ENCODE measurements at places on chromosomes 7 and 10. TPM values are rescaled to one million over a fixed set of nuclear protein-coding genes. Genes with fewer than 3 reads are reported as not detected.
A peak's percentile ranks its signal among the peaks of the same experiment; 100 is the strongest.

CFAP69 gene
- total RNA-seq, result 3.7 TPM

AKR1C4 gene
- not detected for total RNA-seq

GRCh38 chr10:128985036-128985435, 482.0 kb upstream of the MGMT start:
- DNase-seq, result no peak

CPA2 gene
- total RNA-seq, result not detected

- DNase-seq, result no peak
These were observed 123.4 kb upstream of the NEBL start for GRCh38 chr10:21020545-21020944.

DNA sequence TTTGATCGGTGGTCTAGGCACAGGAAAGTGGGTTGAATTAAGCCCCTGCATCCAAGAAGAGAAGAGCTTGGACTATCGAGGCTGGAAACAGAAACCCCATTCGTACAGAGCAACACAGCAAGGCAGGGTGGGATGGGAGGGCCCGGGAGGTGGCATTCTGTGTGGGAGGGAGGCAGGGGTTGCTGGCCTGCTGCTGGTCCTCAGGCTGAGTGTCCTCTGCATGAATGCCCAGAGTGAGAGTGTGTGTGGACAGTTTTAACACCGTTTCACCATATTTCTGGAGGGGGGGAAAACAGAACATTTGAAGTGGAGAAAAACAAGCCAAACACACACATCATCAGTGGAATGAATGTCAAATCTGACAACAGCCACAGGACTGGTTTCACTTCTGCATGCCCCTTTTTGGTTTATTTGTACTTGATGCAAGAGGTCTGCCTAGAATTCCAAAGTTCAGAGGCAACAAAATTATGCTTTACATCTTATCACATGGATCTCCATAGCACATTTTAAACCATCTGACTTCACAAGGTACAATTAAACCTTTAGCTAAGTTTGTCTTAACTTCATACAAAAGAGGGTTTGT, 11.1 kb upstream of the ENO4 start:
- peak; percentile 21 for DNase-seq

All from right atrium auricular region (tissue), 2 donors.